Panc1 (cell line): ENCODE measurements at places on chromosomes 6 and 20.

- DNase-seq: no peak
Observed at GRCh38 chr20:63979229-63979556, 249 bp downstream of the SAMD10 start.

GRCh38 chr6:137227871-137228302 lies 8.7 kb upstream of the IFNGR1 start:
- no peak for DNase-seq

- DNase-seq: no peak
Observed at GRCh38 chr6:70375882-70376281, 37.4 kb upstream of the FAM135A start.

DNA sequence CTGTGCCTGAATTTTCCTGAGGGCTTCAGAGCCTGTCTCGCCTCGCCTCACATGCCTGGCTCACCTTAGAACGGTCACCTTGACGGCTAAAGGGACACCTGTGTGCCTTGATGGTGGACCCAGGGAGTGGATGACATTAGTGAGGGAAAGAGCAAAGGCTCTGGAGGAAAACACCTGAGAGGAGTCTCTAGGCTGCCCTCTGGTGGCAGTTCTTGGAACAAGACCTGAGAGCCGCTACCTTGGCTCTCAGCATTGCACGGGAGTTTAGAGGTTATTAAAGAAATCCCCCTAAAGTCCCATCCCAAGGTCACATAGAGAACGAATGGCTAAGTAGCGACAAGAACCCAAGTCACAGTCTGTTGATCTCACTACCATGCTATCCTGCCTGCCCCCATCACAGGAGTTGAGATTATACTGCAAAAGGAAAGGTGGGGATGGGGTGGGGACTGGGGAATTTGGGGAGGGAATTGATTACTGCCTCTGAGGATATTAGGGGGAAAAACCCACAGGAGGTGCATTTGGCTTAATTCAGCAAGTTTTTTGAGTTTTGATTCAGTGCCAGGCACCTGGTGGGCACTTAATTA lies 7.9 kb upstream of the CDSN start:
- DNase-seq: no peak

DNA sequence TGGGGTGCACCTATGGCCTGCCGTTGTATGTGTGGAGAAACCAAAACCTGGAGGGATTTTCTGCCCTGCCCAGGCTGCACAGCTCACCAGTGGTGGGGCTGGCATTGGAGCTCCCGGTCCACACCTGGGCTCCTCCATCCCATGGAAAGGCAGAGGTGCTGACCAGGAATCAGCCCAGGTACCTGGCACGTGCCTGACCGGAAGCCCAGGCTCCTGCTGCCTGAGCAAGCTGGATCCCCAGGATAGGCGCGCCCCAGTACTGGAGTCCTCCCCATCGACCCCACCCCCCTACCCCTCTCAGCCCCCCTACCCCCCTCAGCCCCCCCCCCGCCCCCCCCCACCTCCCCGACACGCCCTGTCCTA lies 39.9 kb upstream of the HMGA1 start:
- no peak for DNase-seq

DNA sequence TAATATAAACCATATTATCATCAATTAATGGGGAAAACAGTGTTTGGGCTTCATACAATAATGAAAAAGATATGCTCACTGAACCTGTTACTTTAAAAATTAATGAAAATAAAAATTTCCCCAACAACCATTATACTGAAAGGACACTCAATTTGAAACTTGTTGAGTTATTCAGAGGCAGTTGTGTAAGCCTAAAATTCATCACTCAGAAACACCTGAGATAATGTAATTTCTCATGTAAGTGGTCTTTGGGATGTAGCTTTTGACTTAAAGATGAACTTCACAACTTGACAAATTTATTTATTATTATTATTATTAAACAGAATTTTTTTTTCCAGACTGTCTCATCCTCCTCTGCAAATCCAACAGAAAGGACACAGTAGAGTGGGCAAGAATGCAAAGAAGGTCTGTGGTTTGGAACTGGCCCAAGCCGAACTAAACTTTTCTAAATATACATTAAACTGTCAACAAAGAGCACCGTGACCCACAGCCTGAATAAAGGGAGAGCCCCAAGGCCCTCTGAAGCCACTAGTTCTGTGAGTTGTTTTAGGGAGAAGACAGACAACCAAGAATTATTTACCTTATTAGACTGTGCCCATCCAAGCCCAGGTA lies 32.2 kb upstream of the HEY2 start:
- no peak for DNase-seq

- DNase-seq: no peak
Observed at GRCh38 chr20:11092151-11092550, 418.4 kb upstream of the JAG1 start.

- no peak for DNase-seq
Observed at GRCh38 chr6:2230659-2231277, 14.6 kb downstream of the GMDS start.

DNA sequence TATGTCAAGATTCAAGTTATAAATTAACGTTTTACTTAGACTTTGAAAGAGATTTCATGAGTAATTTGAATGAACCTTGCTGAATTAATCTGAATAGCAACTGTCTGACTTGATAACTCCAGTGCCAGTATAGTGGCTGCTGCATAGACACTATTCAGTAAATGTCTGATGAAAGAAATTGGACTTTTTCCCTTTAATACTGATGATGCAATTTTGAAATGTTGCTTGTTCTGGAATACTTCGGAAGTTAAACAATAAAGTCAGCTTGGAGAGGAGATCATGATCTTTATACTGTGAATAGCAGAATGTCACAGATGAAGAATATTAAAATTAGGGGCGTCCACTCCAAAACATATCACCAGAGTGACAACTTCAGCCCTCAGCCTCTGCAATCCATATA lies 3.6 kb upstream of the PGBD1 start:
- no peak for DNase-seq

DNA sequence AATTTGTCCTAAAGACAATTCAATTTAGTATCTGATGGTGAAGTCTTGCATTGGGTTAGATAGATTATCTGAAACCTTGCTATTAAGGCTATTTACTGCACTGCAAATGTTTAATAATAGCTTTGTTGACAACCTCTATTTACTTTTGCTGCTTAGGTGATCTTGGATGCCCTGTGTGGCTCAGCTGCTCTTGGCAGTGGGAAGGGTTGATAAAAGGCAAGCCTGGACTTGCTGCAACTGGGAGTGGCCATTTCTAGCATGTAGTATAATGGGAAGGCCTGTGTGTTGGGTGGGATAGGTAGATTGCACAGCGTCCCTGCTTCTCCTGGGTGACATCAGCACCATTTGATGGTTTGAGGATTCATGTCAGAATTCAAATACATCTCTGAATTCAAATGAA lies 49.1 kb downstream of the ARMC2 start:
- no peak for DNase-seq

DNA sequence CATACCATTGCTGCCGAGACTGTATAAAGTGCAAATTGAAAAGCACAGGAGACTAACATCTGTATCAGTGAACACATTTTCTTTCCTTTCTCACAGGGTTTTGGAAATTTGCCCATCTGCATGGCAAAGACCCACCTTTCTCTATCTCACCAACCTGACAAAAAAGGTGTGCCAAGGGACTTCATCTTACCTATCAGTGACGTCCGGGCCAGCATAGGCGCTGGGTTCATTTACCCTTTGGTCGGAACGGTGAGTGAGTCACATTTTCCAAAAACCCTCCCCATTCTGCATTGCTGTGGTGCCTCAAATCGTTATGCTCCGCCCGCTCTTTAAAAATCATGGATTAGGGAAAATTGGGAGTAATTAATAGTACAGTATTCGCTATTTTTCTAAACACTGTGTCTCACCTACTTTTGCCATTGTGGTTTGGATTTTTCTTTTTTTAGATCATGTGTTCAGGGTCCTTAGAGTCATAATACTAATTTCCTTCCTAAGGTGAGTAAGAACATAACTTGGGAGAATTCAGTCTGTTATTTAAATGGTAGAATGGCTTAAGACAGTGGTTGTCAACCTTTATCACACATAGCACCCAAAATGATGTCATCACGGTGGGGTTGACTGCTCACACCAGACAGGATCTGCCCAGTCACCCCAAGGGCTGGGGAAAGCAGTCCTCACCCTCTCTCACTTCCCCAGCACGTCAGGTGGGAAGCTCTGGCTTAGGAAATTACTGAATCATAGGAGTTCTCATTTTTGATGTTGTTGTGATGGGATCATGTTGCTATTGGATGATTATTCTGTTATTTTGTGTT lies 171.6 kb downstream of the MTHFD1L start:
- no peak for DNase-seq
